Ecto neural progenitor cell (in vitro differentiated cells): ENCODE measurements at places on chromosomes 11 and 22.

GRCh38 chr11:102420547-102420946 lies 32.0 kb downstream of the TMEM123 start:
- DNase-seq = no peak

GRCh38 chr22:46050451-46050845 lies 73.5 kb upstream of the WNT7B start:
- DNase-seq = no peak

GRCh38 chr11:110759972-110760381 lies 47.7 kb upstream of the ARHGAP20 start:
- no peak for DNase-seq

DNA sequence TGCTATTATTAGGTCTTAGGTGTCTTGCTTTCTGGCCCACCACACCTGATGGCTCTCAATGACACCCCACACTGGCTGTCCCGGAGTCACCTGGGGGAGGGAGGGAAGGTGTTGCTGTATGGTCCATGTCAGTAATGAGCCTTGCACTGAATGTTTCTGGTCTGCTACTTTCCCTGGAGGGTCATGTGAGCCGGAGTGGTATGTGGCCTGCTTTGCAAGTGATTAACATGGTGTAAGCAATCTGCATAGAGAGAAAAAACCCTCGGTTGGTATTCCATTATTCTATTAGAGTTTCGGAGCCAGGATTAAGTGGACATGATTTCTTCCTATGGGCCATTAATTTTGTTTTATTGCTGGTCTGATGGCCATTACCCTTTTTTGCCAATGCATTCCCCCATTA lies 63.9 kb downstream of the PKNOX2 start:
- no peak for DNase-seq

- DNase-seq = peak; percentile 85
These were observed 262.5 kb downstream of the DCDC1 start for GRCh38 chr11:31106968-31107576.

DNA sequence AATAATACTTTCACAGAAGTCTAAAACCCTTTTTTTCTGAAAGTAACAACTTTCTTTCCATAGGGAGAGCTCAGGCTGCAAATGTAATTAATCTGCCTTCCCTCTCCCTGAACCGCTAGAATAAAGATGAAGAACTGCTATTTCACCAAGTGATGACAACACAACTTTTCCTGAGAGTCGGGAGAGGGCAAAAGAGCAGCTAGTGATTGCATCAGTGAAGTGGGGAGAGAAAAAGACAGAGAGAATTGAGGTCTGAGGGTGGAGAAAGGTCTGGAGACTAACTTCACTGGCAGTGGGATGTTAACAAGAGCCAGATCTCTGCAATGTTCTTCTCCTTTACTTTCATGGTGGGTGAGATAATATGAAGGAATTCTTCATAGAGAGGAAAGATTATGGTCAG lies 10.9 kb upstream of the MPEG1 start:
- no peak for DNase-seq
